HT-29 (cell line): ENCODE measurements at places on chromosomes 7 and 10.

DNA sequence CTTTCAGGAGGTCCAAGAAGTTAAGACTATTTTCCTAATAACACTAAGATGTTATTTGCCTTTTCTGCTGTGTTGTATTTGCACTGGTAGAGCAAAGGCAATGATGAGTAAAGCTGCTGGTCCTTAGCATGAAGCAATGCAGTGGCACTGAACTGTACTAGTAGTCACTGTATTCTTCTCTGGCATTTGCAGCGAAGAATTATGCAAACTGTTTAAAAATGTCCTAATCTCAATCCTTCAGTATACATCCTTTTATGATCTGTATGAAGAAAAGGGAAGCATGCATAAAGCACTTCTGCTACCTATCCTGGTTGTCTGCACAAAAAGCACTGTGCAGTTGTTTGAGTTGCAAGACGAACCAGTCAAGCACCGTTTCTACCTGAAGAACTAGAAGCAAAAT lies 20.4 kb downstream of the IGF2BP3 start:
- DNase-seq, result no peak

DNA sequence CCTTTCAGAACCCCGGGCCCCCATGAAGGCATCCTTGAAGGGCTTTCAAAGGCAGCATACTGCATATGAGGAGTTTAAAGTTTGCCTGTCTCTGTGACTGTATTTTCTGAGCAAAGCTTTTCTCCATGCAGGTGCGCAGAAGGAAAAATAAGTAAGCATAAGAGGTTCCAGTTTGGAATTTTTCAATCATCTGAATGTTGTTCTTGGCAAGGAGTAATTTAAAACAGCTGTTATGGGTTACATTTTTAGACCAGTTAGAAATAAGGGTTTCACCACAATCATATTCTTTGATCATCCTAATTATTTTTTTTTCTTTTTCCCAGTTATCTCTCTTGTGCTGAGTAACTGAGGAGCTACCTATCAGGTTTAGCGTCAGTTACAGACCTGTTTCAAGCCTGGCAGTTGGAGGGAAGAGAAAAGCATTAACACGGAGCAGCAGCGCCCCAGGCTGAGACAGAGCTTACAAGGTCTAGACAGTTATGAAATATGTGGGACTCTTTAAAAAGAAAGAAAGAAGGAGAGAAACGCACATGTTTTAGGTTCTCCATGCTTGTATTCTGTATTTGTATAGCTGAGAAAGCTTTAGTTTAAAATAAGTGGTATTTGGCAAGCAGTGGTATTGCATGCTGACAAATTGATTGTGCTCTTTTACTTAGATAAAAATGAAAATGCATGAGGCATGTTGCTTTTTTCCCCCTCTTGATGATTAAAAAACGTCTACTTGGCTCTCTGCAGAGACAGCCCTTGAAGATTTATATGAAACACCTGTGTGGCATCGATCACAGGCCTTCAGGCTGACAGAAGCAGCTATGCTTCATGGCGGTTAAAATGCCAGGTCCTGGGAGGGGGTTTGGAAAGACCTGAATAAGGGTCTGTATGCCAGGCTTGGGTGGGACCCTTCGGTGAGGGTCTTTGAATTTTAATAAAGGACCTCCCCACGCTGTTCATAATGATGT lies 157.6 kb downstream of the GRK5 start:
- no peak for DNase-seq

GRCh38 chr10:68208424-68209042 lies 23.4 kb downstream of the ATOH7 start:
- DNase-seq, result peak; percentile 91

DNA sequence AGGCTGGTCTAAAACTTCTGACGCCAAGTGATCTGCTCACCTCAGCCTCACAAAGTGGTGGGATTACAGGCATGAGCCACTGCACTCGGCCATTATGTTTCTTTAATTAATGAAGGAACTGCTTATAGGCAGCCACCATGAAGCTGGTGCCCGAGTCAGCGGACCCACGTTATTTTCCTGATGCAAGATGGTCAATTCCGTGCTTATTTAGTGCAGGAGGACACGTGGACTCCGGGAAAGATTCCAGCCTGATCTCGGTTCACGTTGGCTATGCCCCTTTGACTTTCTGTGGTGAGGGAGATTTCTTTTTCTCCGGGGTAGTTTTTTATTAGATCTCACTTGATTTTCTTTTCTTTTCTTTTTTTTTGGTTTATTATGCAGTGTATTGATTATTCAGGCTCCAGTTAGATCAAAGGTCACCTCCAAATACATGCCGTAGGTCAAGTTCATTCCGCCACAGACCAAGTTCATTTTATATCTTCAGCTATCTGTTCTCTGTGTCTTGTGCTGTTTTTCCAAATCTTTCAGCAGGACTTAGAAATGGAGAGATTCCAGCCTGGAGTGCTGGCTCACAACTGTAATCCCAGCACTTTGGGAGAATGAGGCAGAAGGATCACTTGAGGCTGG lies 8.3 kb downstream of the CAMK1D start:
- DNase-seq, result no peak

- DNase-seq, result no peak
Observed at GRCh38 chr10:44292390-44293002, 92.4 kb downstream of the CXCL12 start.

GRCh38 chr10:130485236-130485957 lies 349.2 kb downstream of the GLRX3 start:
- DNase-seq, result no peak

- DNase-seq, result peak; percentile 12
Observed at GRCh38 chr10:75508239-75508813, 76.9 kb downstream of the LRMDA start.

GRCh38 chr7:158396301-158396905 lies 191.2 kb downstream of the PTPRN2 start:
- no peak for DNase-seq

GRCh38 chr10:562142-562541 lies 127.3 kb downstream of the DIP2C start:
- no peak for DNase-seq

- DNase-seq, result no peak
Observed at GRCh38 chr10:28578454-28578853, 45.5 kb downstream of the WAC start.

DNA sequence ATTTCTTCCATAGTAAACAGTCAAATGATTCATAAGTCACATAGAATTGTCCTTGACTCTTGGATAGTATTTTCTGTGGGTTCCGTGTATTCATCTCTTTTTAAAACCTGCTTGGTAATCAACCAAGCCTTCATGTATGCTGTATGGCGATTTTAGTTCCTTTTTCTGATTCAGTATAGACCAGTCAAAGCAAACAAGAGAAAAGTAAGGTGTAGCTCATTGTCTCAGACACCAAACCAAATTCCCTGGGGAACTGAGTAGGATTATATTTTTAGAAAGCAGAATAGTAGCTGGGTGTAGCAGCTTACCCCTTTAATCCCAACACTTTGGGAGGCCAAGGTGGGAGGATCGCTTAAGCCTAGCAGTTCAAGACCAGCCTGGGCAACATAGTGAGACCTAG lies 240.5 kb downstream of the BBS9 start:
- DNase-seq, result no peak

DNA sequence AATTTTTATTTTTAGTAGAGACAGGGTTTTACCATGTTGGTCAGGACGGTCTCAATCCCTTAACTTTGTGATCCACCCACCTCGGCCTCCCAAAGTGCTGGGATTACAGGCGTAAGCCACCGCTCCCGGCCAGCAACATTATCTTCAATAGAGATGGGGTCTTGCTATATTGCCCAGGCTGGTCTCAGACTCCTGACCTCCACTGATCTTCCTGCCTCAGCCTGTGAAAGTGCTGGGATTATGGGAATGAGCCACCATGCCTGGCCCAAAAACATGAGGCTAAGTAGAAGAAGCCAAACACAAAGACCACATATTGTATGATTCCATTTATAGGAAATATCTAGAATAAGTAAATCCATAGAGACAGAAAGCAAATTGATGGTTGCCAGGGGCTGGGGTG lies 19.1 kb upstream of the CYTH3 start:
- DNase-seq, result no peak
